ENCODE measurements at places on chromosomes 11 and 22.

DNA sequence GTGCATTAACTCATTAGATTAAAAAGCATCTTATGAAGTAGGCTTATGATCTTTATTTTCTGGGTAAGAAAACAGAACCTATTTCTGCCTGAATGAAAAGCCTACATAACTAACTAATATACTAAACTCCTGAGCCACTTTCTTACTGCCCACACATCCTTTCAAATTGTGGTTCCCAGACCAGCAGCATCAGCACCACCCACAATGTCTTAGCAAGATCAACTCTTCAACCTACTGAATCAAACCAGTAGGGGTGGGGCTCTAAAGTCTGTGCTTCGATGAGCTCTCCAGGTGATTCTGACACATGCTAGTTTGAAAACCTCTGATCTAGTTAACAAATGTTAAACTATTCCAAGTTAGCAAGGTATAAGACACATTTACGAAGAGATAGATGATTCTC is 462.4 kb downstream of the DLG2 start:
- DNase-seq = no peak

DNA sequence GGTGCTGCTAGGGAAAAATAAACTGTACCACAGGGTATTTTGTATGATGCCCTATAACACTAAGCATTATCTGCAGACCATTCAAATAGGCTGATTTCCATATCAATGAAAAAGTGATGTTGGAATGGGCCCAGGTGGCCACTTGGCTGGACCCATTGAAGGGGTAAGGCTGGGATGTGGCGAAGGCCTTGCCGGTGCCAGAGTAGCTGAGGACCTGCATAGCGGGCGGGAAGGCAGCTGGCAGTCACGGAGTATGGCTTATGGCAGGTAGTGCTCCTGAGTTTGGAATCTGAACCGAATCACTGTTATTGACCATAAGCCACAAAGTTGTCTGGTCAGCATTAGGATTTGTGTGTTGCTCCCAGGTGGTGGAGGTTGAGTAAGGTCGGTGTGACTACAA is 131.0 kb downstream of the MICAL2 start:
- DNase-seq = no peak

- DNase-seq = no peak
These were observed 28.0 kb upstream of the RRAS2 start for GRCh38 chr11:14386895-14387480.

DNA sequence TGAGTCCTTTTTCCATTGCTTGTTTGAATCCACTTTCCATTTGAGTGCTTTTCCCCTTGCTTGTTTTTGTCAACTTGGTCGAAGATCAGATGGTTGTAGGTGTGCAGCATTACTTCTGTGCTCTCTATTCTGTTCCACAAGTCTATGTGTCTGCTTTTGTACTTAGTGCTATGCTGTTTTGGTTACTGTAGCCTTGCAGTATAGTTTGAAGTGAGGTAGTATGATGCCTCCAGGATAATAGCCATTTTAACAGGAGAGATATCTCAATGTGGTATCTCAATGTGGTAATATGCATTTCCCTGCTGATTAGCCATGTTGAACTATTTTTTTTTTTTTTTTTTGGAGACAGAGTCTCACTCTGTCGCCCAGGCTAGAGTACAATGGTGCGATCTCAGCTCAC is 16.7 kb downstream of the ACRV1 start:
- no peak for DNase-seq

DNA sequence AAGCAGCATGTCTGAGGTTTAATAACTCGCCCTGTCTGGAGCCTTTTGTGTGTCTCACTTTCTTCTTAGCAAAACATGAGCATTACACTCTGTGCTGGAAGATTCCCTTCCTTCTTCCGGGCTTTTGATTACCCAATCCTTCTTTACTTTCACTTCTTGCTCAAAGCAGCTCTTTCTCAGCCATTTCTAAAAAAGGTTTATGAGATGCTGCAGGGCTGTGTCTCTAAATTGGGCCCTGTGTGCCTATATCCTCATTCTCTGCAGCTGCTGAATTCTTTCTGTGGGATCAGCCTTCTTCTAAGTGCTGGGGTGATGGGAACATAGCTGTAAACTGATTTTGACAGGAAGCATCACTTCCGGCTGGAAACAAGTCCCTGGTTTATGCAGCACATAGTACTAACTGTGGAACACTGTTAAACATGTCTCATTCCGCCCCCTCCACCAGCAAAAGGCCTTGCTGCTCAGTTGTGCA is 71.8 kb downstream of the PIWIL4 start:
- no peak for DNase-seq

- no peak for DNase-seq
These were observed 109.6 kb downstream of the CEP164 start for GRCh38 chr11:117437041-117437790.

Measured in left renal pelvis (tissue), 4 donors.